NCI-H1694 (cell line): ENCODE measurements at places on chromosomes 5 and 9.

GRCh38 chr9:131517761-131518190 lies 13.3 kb downstream of the UCK1 start:
- DNase-seq = no peak

DNA sequence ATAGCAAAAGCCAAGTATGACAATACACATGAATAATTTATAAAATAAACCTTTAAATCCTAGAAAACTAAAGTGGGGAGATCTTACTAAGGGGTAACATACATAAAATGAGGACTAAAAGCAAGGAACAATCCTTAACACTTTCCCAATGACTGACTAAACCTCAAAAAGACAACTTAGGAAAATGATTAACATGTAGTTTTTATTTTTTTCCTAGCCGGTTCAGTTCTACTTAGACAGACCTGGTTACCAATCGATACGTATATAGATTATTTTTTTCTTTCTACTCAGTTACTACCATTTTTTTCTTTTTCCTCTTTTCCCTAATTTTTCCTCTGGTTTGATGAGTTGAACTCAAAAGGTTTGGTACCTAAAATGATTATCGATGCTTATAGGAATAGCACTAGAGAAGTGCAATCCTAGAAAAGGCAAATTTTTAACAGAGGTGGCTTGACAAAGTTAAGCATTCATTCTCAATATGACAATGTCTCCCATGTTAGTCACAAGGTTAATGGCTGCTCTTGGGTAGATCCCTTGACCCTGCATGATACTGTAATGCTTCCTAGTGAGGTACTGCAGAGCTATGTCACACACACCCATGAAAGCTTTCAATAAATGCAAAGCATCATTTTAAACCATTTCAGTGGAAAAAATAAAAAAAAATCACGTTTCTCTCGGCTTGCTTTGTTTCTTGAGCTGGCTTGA lies 41.5 kb downstream of the FBXO4 start:
- no peak for DNase-seq

DNA sequence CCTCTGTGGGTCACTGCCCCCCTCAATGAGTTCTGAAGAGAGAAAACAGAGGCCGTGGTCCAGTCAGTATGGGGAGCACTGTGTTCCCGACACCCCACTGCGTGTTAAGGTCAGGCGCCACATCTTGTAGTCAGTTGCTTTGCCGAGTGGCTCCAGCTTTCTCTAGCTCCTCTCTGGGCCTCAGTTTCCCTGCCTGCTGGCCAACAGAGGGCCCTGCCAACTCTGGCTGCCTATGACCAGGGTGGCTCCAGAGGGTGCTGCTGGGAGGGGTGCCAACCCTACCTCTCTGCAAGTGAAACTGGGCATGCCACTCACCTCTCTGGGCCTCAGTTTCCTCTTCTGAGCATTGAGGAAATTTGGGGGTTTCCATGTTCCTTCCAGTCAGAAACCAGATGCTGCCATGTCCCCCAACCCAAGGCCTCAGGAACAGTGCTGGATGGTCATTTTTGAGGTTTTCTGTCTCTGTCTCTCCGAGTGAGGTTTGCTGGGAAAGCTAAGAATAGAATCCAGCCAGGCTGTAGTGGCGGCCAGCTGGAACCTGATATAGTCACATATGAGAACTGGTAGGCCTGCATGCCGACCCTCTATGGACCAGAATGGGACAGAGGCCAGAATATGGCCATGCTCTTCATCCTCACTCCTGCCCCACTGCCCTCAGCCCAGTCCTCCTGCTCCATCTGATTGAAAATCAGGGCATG lies 132.1 kb downstream of the PHF2 start:
- no peak for DNase-seq

DNA sequence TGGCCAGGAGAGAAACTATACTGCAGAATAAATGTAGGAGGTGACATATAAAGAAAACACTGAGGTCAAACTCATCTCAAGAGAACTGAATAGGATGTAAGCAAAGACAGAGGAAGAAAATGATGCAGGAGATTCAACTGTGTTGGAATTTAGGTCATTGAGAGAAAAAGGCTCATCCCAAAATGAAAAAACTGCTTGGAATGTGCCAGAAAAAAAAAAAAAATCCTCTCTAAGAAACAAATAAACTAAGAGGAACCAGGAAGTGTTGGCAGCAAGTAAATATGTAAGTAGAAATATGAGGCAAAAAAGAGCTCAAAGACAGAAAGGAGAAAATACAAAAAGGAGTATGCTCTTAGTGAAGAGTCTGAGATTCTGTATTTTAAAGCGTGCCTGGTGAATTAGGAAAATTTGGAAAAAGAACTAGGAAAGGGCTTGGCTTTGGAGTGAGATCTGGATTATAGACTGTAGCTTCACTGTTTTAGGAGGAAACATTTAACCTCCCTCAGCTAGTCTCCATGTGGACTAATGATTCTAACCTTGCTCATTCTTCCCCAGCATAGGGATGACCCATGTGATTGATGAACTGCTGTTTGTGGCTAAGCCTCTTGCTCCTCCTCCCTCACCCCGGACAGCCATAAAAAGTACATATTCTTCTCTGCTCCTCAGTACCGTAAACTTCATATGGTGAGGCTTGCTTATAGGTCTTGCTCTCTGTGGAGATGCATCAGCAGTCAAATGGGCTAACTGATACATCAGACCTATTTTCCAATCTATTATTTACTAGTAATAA lies 185.6 kb upstream of the POU5F2 start:
- DNase-seq = no peak

DNA sequence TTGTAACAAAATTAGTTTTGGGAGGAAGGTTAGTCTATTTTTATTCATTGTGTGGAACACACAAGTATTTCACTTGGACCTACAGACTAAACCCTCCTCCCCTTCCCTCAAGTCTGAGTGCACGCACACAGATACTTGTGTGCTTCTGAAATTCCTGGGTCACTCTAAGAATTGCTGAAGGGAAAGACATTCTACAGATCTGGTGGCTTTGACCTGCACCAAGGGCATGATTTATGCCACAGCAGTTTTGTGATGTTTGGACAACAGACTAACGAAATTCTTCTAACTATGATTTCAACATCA lies 150.5 kb downstream of the ARL15 start:
- DNase-seq = no peak

GRCh38 chr5:176559683-176560082 lies 10.5 kb downstream of the CDHR2 start:
- no peak for DNase-seq

DNA sequence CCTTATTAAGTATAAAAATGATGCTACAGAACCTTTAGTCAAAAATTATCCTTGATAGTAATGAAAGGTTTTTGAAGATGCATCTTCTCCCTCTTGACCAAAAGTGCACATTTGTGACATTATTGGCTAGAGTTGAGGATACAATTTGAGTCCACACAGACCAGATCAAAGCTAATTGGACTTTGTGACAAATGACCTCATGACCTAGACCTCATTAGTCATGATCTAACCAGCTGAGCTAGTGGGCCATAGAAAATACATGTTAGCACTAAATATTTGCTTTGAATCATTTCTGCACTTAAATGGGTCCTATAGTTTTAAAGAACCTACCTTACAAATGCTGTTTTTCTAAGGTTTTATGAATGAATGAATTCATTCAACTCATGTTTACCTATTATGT lies 182.1 kb downstream of the RFX3 start:
- DNase-seq = no peak

- no peak for DNase-seq
These were observed 562.9 kb upstream of the FTMT start for GRCh38 chr5:121288781-121289180.

DNA sequence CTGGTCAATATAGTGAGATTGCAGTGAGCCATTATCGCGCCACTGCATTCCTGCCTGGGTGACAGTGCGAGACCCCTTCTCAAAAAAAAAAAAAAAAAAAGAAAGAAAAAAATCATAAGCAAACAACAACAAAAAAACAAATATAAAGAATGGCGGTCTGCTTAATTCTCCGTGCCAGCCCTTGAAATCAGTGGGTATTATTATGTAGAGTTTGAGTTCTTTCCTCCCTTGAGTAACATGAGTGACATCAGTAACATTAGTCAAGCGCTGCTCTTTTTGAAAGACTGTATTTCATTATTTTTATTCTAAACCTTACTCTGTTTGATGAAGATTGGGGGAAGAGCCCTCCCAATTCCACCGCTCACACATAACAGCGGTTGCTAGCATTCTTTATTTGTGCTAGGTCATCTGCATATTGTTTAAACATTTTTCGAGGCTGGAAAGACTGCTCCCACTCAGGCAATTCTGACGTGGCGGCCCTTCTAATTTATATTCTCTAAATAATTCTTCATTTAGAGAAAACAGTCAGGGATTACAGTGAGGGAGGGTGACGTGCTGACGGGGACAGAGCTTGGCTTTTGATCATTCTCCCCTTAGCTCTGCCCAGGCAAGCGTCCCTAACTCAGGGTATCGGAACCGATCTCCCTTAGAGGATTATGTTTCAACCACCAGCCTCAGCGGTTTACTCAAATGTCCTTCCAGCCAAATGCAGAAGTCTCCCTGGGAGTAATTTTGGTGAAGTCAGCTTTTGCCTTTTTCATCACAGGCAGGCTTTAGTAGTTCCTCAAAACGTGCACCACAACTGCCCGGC lies 860 bp upstream of the MARCHF6 start:
- DNase-seq = peak; percentile 62

DNA sequence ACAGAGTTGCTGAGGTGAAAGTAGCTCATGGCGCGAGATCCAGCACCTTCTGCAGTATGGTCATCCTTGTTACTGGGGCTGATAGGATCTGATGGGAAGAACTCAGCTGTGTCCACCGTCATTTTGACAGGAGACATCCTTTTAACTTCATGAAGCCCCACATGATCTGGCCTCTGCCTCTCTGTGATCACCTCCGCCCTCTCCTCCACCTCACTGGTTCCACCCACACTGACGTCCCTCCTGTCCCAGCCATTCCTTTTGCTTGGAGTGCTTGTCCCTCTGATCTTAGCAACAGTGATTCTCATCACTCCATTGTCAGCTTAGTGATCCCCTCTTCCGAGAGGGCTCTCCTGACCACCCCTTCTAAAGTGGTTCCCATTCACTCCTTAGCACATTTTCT lies 25.8 kb downstream of the NEUROG1 start:
- DNase-seq = no peak

DNA sequence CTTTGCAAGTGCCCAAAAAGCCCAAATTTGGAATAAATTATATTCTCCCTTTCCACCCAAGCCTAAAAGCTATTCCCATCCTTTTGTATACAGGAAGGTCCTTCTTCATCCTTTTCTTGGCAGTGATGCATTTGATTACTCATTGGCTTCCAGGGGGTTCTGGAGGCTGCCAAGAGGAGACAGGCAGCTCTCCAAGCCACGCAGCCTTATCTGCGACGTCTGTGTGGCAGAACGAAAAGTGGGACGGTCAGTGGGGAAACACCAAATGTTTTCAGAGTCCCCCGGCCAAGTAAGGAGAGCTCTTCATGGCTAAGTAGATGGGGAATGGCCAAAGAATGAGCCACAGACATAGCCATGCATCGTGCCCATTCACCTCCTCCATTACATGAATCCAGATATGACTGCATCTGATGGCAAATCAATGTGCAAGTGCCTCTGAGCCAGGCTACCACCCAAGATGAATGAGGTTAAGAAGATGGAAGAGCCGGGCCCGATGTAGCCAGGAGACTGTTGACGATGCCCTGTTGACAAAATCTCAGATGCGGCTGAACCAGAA lies 12.1 kb downstream of the ADAM19 start:
- no peak for DNase-seq

GRCh38 chr9:33129886-33130881 lies 37.0 kb downstream of the B4GALT1 start:
- DNase-seq = no peak

GRCh38 chr5:129591508-129592160 lies 131.5 kb downstream of the ADAMTS19 start:
- no peak for DNase-seq

- no peak for DNase-seq
These were observed 20.8 kb downstream of the STKLD1 start for GRCh38 chr9:133396952-133397351.

DNA sequence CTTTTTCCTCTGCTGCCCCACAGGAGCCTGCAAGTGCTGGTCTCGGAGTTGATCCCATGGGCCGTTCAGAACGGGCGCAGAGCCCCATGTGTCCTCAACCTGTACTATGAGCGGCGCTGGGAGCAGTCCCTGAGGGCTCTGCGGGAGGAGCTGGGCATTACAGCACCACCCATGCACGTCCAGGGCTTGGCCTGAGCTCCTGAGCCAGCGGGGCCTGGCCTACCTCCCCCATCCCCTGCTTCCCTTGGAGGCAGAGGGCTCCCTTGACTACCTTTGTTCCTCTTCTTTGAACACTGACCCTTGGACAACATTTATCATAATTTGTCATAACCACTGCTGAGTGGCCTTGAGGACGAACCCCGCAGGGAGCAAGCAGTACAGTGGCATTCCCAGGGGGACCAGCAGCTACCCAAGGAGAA lies 6.9 kb upstream of the SLC27A4 start:
- DNase-seq = no peak

GRCh38 chr5:170145462-170145861 lies 39.8 kb downstream of the FOXI1 start:
- no peak for DNase-seq

DNA sequence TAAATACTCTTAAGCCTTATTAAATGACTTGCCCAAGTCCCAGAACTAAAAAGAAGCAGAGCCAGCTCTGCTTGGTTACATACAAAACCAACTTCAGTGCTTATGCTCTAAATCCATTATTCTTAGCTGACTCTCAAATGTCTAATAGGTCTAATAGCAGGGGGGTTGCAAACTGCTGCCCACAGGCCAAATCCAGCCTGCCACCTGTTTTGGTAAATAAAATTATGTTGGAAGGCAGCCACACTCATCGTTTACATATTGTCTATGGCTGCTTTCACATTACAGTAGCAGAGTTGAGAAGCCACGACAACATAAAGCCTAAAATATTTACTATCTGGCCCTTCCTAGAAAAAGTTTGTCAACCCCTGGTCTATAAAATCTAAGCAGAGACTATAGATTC lies 69.0 kb downstream of the KLHL3 start:
- DNase-seq = no peak

GRCh38 chr9:87718852-87719612 lies 6.9 kb upstream of the CTSL start:
- no peak for DNase-seq

DNA sequence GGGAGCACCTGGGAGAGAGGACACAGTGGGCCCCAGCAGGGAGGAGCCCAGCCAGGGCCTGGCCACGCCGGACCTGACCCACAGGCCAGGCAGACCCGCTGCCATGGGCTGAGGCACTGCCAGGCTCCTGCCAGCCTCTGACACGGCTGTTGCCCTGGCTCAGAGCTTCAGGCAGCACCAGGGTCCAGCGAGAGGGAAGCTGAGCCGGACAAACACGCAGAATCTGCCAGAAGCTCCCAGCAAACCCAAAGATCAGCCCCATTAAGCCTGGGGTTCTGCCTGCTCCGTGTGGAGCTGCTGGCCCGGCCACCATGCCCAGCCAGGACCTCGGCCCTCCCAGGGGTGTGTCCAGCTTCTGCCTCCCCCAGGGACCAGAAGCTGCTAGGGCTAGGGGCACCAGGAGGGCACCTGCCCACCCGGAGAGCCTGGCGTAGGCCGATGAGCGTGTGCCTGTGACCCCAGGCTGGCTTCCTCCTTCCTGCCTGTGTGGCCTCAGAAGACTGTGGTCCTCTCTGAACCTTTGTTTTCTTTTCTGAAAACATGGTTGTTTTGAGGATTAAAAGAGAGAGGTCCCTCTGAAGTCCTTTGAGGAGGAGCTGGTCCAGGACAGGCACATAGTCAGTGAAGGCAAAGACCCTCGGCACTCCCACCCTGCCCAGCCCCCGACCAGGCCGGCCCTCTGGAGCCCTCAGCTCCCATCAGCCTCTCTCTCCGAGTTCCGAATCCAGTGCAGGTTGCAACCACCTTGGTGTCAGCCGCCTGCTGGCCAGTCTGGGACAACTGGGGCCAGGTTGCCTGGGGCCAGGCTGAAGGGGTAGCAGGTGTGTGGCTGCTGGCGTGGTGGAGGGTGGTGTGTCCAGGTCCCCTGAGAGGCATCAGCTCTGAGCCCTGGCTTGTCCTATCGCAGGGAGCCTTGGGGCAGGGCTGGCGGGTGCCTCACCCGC lies 39.6 kb downstream of the KCNT1 start:
- DNase-seq = no peak
